ENCODE measurements at places on chromosomes 3 and 15.

GRCh38 chr15:101455291-101456025 lies 34.0 kb downstream of the PCSK6 start:
- peak; percentile 73 for DNase-seq

DNA sequence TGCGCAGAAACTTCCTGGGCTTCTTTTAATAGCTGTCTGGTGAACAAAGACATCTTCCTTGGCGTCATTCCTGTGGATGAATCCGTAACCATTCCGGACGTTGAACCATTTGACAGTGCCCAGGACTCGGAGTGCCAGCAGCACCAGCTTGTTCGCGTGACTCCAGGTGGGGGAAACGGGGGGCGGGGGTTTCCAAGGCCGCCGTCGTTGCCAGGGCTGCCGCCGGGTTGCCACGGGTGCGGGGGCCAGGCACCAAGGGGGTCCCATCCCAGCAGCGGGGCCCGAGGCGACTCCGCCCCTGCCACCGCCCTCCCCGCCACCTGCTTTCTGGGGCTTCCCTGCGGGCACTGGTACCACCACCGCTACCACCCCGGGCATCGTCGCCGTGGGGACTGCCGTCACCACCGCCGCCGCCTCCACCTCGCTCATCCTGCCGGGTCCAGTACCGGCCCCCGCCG lies 22.8 kb downstream of the RGMA start:
- no peak for DNase-seq

GRCh38 chr3:14925729-14926591 lies 21.4 kb upstream of the NR2C2 start:
- peak; percentile 87 for DNase-seq

- DNase-seq = no peak
Observed at GRCh38 chr3:173892547-173892946, 495.0 kb downstream of the NLGN1 start.

- DNase-seq = peak; percentile 11
Observed at GRCh38 chr3:143302638-143303171, 183.1 kb downstream of the CHST2 start.
